Naive thymus-derived CD4-positive, alpha-beta T cell (primary cell): ENCODE measurements at places on chromosomes 1 and 21.
A peak's percentile ranks its signal among the peaks of the same experiment; 100 is the strongest.

- DNase-seq, result peak; percentile 41
Measured at GRCh38 chr1:117339866-117340700, 27.2 kb upstream of the MAN1A2 start.

- DNase-seq, result no peak
Measured at GRCh38 chr1:70220517-70221237, 503 bp upstream of the SRSF11 start.

GRCh38 chr1:15714406-15715136, 21.5 kb upstream of the SLC25A34 start:
- DNase-seq, result no peak

- DNase-seq, result no peak
Measured at GRCh38 chr1:211783266-211783665, 47.3 kb downstream of the LPGAT1 start.

DNA sequence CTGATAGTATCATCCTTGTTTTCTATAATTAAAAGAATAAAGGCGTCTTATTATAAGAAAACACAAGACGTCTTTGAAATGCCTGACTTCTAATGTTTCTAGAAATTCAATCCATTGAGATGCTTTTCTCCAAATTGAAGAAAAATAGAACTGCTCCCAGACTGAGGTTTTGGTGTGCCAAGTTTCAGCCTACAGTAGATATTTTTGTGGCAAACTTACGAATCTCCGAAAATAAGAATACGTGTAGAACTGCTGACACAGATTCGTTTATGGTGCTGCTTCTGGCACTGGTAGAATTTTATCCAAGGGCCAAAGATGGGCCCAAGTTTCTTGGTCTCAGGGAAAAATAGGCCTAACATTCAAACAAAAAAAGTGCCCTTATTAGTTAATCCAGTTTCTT, 554.5 kb upstream of the NR5A2 start:
- DNase-seq, result no peak

DNA sequence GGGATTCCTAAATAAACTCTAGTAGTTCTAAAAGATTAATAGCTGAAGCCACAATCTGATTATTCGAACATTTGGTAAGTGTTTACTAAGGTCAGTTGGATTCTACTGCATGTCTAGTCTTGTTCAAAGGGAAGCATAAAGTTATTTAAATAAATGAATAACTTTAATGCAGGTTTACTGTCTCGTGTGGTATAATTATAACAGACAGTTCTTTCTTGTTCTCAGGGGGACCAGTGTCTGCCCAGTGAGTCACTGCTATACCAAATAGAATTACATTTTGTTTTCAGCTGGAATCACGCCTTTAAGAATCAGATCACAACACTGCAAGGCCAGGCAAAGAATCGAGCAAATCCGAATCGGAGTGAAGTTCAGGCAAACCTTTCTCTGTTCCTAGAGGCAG, 45.1 kb downstream of the SMG7 start:
- DNase-seq, result no peak

DNA sequence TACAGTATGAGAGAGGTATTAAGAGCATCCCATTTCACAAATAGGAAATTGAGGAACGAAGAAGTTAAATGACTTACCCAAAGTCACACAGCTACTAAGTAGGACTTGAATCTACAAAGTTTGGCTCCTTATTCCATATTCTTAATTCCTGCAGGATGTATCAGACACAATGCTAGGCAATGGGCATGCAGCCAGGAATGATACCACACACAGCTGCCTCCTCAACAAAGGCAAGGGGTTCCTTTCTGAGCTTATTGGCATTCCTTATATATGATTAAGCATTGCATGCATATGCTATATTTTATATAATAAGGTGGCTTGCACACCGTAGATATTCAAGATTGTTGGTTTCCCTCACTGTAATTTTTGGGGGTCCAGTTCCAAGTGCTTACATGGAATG, 34.2 kb upstream of the JUN start:
- no peak for DNase-seq

GRCh38 chr1:247386217-247386616, 29.8 kb upstream of the NLRP3 start:
- no peak for DNase-seq

DNA sequence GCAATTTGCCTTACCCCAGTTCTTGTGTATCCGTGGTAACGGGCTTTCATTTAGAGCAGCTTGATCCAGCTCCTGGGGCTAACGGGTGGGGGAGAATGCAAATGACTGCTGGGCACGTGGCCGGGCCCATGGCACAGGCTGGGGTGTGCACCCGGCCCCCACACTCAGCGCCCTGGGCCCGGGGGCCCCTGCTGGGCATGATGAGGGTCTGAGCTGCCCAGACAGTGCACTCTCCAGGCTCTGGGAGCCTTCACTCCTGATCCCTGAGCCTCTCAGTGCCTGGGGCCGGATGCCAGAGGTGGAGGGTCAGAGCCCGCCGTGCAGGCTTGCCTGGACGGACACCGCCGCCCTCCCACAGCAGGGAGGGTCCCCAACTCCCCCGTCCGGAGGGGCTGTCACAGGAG, 20.1 kb upstream of the PEX10 start:
- DNase-seq, result no peak

DNA sequence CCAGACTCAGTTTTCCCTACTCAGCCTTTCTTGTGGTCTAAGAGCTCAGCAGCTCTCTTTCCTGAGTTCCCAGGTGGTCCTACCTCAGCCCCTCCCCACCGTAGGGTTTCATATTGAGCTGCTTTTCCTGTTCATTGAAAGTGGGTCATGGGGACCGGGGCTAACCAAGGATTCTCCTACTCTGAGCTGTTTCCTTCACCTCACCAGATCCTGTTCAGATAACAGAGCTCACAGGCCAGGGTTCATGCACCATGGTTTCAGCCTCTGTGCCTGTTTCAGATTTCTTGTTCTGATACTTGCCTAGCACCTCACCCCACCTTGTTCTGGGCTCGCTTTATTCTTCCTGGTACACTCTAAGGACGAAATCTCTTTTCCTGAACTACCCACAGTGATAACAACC, 8.5 kb downstream of the UBQLN4 start:
- no peak for DNase-seq

DNA sequence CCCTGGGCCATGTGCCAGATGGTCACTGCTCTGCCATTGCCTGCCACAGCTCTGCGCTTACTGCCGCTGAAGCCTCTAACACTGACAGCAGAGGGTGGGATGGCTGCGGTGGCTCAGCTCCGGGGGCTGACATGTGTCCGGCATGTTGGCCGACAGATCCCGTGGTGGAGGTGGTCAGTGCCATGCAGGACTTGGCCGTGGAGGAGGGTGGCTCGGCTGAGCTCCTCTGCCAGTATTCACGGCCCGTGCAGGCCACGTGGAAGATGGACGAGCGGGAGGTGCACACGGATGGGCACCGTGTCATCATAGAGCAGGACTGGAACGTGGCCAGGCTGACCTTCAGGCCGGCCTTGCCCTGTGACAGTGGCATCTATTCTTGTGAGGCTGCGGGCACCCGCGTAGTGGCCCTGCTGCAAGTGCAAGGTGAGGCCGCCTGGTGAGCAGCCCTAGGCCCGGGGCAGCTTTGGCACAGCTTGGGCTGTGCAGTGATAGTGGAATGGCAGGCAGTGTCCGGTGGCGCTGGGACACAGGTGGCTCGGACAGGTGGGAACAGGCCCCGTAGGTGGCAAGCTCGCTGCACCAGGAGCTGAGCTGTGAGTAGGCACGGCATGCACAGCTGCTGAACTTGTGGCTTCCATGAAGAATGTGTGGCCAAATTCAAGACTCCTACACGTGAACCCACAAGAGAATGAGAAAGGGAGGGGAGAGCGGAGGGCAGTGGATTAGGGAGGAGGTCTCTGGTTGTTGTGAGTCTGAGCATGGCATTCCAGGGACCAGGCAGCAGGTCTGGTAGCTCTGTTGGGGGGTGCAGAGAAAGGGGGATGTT, 91.8 kb downstream of the TRIM11 start:
- DNase-seq, result no peak
